ENCODE measurements at places on chromosomes 2 and 18.

DNA sequence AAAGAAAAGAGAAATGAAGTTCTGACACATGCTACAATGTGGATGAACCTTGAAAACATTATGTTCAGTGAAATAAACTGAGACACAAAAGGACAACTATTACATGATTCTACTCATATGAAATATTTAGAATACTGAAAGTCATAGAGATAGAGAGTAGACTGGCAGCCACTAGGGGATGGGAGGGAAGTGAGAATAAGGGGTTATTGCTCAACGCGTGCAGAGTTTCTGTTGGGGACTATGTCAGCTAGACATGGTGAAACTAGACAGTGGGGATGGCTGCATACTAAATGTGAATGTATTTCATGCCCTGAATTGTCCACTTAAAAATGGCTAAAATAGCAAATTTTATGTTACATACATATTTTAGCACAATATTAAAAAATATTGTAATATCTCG lies 108.7 kb upstream of the ATL2 start:
- DNase-seq = no peak

DNA sequence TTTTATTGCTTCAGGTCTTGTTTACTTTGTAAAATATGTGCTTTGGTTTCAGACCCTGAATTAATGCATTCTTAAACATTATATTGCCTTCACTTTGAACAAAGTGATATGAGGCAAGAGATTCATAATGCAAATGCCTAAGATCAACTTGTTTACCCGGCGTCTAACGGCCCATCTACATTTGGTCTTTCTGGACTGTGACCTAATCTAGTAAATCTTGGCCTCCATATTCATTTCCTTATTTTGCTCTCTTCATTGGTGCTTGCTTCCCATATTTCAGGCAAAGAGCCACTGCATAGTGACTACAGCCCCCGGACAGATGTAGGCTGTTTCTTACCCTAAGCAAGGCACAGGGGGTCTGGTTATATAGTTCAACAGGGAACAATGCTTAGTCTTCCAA lies 53.0 kb upstream of the SLC39A10 start:
- DNase-seq = no peak

DNA sequence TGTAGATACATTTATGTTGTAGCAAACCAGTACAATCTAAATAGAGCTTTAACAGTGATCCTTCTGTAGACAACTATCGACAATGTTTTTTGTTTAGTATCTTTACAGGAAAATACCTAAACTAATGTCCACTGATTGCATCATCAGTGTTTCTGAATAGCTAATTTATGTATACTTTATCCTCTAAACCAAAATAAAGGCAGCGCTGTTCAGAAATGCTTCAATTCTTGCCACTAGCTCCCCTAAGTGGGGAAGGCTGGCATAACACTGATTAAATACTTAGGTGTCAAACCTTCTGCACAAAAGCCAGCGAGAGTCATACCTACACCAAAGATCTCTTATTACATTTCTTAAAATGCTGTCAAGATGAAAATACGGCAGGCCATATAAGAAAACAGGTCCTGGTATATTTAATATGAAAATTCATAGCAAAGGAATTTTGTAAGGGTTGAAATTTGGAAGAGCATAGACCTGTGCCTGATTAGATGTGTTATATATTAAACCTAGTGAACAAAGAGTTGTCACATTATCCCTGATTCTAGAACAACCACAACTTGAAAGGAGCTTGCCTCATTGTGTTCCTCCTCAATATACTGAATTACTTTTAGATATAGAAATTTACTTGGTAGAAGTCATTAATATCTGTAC lies 1693.4 kb upstream of the SLC39A10 start:
- DNase-seq = peak; percentile 3

GRCh38 chr2:152766928-152767327 lies 48.5 kb downstream of the ARL6IP6 start:
- DNase-seq = no peak

GRCh38 chr2:127056631-127057370 lies 50.2 kb downstream of the BIN1 start:
- no peak for DNase-seq

- no peak for DNase-seq
Measured at GRCh38 chr2:226077841-226078240, 678.3 kb downstream of the NYAP2 start.

- DNase-seq = no peak
Measured at GRCh38 chr18:32848826-32849225, 76.0 kb upstream of the KLHL14 start.

DNA sequence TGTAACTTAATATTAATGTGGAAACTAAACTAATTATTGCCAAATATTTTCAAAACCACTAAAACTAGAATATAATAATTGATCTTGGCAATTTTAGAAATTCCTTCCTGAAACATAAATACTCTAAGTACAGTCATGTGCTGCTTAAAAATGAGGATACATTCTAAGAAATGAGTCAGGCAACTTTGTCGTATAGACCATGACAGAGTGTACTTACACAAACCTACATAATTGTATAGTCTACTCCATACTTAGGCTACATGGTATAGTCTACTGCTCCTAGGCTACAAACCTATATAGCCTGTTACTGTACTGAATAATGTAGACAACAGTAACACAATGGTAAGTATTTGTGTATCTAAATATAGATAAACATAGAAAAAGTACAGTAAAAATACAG lies 27.6 kb downstream of the FEZ2 start:
- DNase-seq = no peak

DNA sequence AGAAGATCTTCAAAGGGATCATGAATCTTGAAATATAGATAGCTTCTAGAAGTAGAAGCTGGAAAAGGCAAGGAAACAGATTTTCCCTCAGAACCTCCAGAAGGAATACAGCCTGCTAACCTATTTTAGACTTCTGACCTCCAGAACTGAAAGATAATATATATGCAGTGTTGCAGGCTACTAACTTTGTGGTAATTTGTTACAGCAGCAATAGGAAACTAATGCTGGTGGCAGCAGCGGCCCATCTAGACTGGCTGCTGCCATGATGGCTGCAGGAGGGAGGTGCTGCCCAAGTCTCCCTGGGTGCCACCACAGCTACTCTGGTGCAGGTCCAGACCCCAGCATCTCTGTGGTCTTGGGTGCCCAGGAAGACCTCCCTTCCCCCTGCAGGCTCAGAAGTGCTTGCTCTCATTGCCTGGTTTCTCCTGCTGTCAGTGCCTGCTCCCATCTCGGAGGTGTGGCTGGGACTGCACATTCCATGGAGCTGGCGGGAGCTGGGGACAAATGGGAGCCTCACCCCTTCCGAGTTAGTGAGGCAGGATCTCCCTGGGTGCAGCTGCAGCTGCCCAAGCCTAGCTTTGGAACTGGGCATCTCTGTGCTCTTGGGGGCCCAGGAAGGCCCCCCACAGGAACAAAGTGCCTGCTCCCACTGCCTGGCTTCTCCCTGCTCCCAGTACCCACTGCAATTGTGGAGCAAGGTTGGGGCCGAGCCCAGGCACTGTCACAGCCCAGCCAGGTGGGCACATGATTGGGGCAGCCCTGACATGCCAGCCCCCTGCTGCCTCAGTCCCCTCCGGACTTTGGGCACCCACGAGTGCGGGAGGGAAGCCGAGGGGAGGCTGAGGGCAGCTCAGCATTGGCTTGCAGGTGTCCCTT lies 18.1 kb upstream of the CCDC88A start:
- DNase-seq = no peak

DNA sequence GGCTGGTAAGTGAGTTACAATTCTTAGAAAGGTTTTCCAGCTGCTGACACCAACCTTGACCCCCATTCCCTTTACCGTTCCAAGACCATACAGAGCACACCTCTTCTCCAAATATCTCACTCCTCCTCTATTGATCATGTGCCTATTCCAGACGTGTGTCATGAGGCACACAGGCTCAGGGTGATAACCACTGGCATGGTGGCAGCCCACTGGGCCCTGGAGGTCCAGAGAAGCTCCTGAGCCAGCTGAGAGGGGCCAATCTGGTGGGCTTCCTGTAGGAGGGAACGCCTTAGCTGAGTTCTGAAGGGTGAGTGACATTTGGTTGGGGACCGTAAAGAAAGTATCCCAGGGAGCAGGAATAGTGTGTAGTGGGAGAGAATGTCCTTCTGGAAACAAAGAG lies 28.3 kb downstream of the ZAP70 start:
- no peak for DNase-seq

DNA sequence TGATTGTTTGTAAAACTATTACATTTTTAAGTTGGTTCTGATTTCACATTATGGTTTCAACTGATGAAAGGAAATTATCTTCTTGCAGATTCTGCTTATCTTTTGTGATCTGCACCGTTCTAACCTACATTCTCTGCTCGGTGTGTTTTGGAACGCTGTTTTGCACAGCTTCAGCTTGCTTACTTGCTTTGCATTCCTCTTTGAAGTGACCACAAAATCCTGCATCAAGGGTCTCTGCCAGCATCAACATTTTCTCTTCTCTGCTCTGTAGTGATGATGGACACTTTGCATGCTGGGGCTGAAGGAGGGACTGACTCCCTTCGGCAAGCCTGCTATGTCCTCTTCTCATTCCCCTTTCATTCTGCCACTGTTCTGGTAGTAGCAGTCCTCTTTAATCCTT lies 485.2 kb downstream of the FBXO15 start:
- no peak for DNase-seq

GRCh38 chr2:107687073-107687472 lies 139.6 kb upstream of the RGPD4 start:
- DNase-seq = no peak

DNA sequence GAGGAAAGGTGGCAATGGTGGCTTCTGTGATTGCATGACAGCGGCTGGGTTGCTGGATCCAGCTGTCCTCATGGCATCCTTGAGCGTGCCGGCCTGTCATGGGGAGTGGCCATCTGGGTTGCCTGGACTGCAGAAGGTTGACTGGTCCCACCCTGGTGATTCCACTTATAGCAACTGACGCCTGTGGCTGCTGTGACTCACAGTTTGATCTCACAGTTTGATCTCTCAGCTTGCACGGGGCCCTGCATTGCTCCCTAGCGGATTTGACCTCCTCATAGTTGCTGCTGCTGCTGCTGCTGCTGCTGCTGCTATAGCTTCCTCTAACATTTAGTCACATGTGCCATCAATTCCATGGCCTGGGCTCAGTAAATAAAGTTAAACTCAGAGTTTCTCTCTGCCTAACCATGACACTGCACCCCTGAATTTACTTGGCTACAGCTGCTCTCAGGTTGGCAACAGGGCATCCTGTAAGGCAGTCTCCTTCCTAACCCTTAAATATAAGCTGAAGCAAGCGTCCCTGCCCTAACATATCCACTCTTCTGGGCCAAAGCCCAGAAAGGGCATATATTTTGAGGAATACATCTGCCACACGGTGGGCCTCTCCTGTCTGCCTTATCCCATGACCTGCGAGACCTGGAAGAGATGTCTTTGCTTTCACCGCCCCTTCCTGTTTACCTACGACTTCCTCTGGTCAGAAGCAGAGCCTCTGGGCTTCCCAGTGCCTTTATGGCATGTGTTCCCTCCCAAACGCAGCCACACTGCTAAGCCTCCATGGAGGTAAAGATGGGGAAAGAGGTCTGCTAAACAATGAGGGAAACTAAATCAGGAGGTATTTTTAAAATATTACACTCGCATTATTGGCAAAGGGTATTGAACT lies 37.8 kb upstream of the CCDC150 start:
- DNase-seq = no peak

- DNase-seq = no peak
Measured at GRCh38 chr2:60735496-60736250, 20.4 kb upstream of the PAPOLG start.

- no peak for DNase-seq
Measured at GRCh38 chr2:124975648-124976047, 950.6 kb downstream of the CNTNAP5 start.

- DNase-seq = no peak
Measured at GRCh38 chr2:240229603-240230235, 89.3 kb upstream of the OTOS start.

- DNase-seq = no peak
Measured at GRCh38 chr2:155692106-155692505, 640.4 kb downstream of the NR4A2 start.

- DNase-seq = no peak
Measured at GRCh38 chr2:43480874-43481273, 115.0 kb downstream of the THADA start.

Measured in hindlimb muscle (tissue), 1 donor.